ENCODE measurements at places on chromosomes 1 and 21.

DNA sequence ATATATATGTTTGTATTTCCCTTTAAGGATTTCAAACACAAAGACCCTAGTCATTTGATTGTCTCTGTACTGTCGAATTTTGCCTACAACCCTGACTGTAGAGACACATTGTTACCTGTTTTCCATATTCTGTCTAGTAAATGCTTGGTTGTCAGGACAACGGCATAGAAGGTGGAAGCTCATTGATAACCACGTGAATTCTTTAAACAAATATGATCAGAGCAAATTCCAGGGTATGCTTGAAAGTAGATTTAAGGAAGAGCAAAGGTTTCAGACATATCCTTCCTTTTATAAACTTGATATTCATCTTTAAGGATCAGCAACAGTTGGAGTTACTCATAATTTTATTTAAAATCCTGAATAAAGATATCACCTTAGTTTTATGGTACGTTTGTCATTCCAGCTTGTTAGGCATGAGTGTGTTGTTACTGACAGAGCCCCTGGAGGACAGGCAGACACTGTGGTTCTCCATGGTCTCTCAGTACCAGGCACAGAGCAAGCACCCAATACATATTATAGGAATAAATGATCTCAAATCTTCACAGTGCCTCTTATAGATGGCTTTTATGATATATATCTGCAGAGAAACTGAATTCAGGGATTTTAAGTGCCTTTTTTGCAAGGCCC, 203.2 kb downstream of the FGGY start:
- DNase-seq, result no peak

GRCh38 chr1:17120962-17121837, 1.9 kb upstream of the PADI2 start:
- no peak for DNase-seq

DNA sequence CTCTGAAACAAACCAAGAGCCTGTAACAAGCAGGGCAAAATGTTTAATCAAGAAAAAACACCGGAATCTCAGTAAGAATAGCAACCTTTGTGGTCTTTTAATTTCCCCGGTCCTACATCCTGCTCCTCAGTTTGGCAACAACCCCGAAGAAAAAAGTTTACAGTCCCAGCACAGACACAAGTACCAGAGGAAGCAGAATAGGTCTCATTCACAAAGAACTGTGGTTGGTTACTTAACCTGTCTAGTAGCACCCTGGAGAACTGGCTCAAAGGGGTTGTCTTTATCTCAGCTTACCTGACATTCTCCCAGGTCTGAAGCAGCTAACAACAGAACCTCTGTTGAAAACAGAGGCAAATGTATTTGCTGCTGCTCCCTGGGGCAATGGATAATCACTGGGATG, 399.3 kb downstream of the AJAP1 start:
- no peak for DNase-seq

DNA sequence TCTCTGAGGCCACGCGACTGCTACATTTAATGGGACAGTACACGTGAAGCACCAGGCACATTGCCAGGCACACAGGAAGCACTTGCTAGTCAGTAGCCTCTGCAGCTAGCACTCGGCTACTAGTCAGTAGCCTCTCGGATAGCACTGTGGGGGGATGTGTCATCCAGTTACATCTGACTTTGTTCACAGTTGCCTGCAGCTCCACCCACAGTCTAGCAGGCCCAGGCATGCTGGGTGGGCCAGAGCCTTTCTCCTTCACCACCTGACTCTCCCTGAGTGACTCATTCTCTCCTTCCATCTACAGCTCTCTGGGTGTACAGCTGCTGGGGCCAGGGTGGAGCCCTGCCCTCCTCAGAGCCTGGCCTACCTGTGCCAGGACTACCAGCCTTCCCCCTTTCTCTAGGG, 51.5 kb downstream of the PTPRF start:
- DNase-seq, result no peak

GRCh38 chr1:185798505-185798904, 64.3 kb downstream of the HMCN1 start:
- no peak for DNase-seq

DNA sequence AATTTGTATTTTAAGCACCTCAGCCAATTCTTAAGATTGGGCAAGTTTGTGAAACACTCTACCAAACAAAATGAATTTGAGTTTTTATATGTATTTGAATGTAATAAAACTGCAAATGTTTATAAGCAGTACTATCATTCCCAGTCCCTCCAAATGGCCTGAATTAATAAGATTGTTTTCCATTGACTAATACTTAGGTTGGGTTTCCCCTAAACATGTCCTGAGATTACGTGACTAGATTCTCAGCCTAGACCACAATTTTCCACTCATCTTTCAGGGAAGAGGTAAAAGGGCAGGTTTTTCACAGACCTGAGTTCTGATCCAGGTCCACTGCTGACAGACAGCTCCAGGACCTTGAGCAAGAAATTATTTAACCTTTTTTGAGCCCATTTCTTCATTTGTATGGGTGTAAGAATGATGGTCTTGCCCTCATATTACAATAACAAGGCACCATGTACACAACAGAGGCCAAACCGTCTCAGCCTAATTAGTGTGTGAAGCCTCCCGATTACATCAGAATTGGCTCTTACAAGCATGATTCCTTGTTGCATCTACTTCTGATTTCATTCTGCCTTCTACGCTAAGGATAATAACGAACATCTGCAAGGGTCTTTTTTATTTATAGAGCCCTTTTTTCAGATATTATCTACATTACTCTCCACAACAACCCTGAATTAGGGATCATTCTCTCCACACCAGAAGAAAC, 51.2 kb downstream of the BEND5 start:
- DNase-seq, result no peak

DNA sequence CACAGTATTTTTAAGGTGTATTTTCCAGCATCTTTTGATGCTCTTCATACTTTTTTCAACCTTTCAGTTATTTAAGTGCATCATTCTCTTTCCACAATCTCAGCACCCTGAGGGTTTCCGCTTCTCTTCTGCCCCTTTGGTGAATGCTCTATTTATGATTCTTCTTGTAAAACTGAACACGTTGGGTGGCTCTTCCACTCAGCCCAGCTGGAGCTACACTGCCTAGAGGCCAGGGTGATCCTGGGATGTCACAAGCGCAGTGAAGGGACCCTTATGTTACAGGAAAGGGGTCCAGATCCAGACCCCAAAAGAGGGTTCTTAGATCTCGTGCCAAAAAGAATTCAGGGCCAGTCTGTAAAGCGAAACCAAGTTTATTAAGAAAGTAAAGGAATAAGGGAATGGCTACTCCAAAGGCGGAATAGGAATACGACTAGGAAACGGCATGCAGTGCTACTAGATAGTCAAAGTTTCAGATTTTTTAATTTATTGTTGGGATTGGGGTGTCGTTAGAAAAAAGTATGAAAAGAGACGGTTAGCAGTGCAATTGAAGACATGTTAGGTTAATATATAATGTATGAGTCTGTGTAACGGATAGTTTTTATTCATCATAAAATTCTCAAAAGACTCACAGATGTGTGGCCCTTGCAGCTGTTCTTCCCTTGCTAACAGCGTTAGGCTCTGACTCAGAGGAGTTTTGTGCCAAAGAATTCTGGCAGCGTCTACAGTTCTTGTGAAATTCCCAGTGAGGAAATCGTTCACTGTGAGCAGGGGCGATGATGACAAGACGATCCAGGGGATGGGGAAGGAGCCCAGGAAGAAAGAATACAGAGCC, 14.4 kb upstream of the ERVH48-1 start:
- DNase-seq, result no peak

GRCh38 chr1:29447368-29447767, 211.0 kb downstream of the PTPRU start:
- DNase-seq, result no peak

GRCh38 chr1:36095760-36096405, 7.2 kb downstream of the ADPRS start:
- DNase-seq, result no peak

DNA sequence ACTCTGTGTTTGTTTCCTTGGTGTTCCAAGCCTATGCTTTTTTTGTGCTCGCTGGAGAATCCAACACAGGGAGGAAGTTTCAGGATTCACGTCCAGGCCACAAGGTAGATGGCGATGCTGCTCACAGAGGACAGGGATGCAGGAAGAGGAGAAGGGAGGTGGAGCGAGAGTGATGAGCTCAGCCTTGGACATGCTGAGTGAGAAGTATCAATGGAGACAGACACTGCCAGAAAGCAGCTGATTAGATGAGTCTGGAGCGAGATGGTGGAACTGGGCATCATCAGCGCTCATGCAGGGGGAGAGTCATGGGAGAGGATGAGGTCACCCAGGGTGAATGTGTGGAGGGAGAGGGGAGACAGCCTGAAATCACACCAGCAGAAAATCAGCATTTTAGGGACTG, 110.0 kb downstream of the GLUL start:
- no peak for DNase-seq

- DNase-seq, result no peak
Observed at GRCh38 chr1:25437672-25438071, 7.0 kb downstream of the MACO1 start.

DNA sequence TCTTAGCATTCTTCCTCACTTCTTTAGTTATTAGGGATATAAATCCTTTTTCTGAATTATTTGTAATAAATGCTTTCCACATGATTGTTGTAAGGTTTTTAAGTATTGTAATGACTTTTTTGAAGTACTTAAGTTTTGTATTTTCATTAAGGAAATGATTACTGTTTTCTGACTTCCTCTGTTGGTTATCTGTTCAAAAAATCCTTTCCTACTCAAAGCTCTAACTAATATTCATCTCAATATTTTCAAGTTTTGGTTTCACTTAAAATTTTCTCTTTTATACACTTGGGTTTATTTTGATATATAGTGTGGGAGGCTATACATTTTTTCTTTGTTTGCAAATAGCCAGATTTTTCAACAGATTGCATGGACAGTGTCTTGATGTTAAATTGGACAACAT, 59.9 kb upstream of the NHLH2 start:
- no peak for DNase-seq

DNA sequence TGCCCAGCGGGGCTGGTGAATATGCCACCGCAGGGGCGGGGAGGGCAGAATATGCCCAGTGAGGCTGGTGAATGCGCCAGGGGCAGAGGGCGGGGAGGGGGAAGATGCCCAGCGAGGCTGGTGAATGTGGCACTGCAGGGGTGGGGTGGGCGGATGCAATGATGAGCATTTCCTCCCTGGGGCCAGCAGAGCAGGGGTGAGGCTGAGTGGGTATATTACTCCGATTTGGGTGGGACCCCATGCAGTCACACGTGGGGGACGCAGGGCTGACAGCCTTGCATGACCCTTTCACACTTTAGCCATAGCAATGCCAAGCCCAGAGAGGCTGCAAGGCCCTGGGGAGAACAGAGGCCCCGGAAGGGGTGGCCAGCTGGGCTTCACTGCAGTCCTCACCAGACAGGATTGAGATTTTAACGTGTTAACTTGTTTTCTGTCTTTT, 9.3 kb upstream of the SLX9 start:
- peak; percentile 71 for DNase-seq

- DNase-seq, result no peak
Observed at GRCh38 chr1:213605732-213606131, 382.0 kb upstream of the PROX1 start.

DNA sequence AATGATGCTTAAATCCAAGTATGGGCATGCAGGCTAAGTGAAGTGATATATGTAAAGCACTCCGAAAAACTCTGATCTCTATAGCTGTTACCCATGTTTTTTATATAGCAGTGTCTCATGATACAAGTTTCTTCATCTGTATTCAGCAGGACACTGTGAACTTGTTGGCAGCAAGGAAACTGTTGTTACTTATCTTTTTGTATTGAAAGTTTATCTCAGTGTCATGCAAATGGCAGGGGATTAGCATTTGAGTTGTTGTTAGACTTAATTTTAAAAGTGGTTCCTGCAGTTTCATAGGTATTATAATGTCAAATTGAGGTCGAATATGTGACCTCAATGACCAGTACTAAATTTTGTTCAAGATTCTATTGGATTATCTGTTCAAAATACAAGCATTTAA, 47.9 kb downstream of the NCAM2 start:
- DNase-seq, result no peak

GRCh38 chr1:109457819-109458218, 8.5 kb upstream of the SYPL2 start:
- DNase-seq, result no peak

DNA sequence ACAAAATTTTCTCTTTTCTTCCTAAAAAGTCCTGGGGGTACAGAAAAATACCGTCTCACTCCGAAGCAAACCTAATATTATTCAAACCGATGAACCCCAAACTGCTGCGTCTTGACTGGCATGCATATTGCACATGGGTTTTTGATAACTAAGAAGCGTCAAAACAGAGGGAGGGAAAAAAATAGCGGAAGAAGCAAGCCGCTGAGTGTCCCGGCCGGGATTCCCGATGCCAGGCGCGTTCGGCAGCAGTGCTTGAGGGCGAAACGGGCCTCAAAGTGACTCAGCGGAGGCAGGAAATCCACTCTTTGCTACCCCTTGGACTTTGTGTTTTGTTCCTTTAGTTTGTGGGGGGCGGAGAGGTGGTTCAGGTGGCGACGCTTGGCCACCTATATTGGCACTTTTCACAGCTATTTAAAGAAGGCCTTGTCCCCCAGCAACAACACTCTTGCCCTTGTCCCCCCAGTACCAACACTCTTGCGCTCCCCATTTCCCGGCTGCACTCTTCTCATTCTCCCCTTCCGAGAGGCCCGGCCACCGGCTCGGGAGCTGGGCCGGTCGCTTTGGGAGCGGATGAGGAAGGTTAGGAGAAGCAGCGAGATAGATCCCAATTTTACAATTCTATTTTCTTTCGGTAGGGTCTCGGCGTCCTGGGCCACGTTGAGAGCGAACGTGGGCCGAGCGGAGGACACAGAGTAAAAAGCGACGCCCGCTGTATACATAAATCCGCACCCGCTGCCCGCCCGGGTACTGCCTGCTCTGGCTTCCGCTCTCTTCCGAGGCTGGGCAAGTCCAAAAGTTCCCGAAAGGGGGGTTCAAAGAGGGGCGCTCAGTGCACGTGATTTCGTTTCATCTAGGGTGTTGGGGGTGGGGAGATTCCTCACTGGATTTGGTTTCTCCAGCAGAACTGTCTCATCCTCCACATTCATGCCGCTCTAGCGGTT, 2.5 kb downstream of the LMX1A start:
- no peak for DNase-seq

- no peak for DNase-seq
Observed at GRCh38 chr1:55143684-55144083, 71.5 kb downstream of the USP24 start.

DNA sequence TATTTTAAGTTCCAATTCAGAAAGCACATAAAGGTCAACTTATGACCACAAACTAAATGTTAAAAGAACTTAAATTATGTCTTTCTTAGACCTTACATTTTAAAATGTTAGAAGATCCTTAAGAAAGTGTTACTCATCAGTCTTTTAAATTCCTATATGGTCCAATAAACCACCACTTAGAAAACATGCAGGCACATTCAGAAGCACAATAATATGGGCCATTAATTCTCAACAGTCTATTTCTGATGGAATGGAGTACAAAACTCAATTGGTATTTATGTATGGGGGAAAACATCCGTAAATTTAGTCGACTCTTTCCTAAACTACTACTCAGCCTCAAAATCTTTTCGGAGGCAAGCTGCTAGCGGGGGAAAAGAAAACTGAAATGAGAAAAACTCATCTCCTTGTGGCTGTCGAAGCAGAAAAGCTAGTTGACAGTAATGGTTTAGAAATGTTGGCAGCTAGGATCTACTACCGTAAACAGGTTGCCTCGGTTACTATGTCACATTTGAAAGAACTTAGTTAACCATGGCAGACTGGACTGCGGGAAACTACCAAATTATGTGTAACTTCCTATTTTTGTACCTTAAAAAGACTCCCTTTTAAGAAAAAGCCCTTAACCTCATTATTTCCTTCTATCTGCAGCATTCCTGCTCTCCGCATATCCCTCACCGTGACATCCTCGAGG, 1.0 kb downstream of the TRMT1L start:
- no peak for DNase-seq

Data from stimulated activated CD8-positive, alpha-beta memory T cell treated with anti-CD3 and anti-CD28 coated beads, Interleukin-4, amount 100 ng/mL, for 4 hours (primary cell).